Chondrocyte (in vitro differentiated cells): ENCODE measurements at places on chromosomes 1 and 21. TPM values are rescaled to one million over a fixed set of nuclear protein-coding genes. Genes with fewer than 3 reads are reported as not detected.

Gene IL19
- not detected in 3 replicates for total RNA-seq

DNA sequence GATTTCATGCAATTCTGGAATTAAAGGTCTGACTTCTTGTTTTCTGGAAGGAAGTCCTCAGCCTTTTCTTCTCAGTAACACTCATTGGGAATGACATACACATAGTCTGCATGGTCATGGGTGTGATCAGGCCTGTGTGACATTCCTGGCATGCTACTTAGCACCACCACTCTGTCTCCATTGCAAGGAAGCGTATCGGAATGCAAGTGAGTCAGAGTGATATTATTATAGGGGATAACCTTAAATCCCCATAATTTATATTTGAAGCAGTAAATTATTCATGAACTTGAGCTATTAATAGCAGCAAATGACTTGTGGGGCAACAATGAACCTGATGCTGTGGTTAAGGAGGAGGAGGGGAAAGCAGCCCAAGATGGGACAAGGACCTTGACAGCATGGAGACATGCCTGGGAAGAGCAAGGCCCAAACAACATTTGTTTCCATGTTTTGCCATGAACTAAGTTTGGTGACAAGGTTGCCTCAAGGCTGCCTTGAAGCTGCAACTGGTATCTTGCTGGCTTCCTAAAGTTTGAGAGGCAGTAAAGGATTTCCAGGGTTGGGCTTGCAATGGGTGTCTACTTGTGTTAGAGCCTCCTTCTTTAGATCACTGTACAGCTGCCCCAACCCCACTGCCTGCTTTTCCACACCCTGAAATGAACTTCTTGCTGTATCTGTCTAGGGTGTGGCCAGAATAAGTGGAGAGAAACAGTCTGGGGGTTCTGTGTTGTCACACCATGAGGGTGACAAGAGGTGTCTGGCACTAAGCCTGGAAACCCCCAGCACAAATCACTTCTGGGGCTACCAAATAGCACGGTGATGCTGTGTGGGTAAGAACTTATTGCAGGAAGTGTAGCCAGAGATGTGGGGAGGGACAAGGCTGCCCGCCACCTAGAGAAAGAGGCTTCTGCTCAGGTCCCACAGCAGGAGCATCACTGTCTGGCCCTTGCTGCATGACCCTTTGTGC is 4.6 kb downstream of the MAB21L3 start:
- peaks cover 13% of the 10 kb centered on the region for H3K4me1 ChIP-seq
- no peaks in the 10 kb centered on the region for H3K27me3 ChIP-seq
- no peak for DNase-seq
- peak overlapping the region; percentile 60 for H3K27ac ChIP-seq

Gene ATAD3C
- total RNA-seq, result 0.75 to 1.4 TPM (median 1.3 TPM) in 3 replicates

GRCh38 chr1:199123615-199124014 is 484.8 kb downstream of the PTPRC start:
- H3K27ac ChIP-seq, result no peak overlapping the region
- H3K36me3 ChIP-seq, result no peaks in the 10 kb centered on the region
- no peaks in the 10 kb centered on the region for H3K27me3 ChIP-seq
- H3K4me3 ChIP-seq, result no peak overlapping the region
- DNase-seq, result no peak
- no peaks in the 10 kb centered on the region for H3K4me1 ChIP-seq

Gene NUDC
- total RNA-seq, result 44.4 to 53.7 TPM (median 45.8 TPM) in 3 replicates

GRCh38 chr21:36425286-36425685 is 40.1 kb downstream of the CHAF1B start:
- peak; percentile 48 for DNase-seq
- no peaks in the 10 kb centered on the region for H3K27me3 ChIP-seq
- H3K4me3 ChIP-seq, result no peak overlapping the region
- no peak overlapping the region for H3K27ac ChIP-seq
- no peaks in the 10 kb centered on the region for H3K36me3 ChIP-seq
- peaks cover 27% of the 10 kb centered on the region for H3K4me1 ChIP-seq

DNA sequence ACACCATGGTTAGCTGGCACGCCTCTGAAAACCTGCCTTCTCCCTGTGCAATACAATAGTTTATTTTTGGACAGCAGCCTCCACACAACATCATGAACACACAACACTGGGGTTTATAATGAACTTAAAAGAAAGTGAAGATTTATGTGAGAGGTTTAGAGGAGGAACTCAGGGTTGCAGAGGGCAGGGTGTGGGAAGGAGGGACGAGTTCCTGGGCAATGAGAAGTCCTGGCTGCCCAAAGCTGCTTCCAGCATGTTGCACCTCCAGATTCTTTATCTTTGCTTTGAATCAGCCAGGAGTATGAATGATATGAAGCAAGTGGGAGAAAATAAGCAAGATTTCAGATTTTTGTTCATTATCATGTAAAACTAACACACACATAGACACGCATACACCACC is 11.3 kb upstream of the LRRC8D start:
- DNase-seq, result no peak
- no peaks in the 10 kb centered on the region for H3K4me1 ChIP-seq
- no peak overlapping the region for H3K4me3 ChIP-seq

Gene FAM76A
- total RNA-seq, result 12.7 to 15.1 TPM (median 13.6 TPM) in 3 replicates

DNA sequence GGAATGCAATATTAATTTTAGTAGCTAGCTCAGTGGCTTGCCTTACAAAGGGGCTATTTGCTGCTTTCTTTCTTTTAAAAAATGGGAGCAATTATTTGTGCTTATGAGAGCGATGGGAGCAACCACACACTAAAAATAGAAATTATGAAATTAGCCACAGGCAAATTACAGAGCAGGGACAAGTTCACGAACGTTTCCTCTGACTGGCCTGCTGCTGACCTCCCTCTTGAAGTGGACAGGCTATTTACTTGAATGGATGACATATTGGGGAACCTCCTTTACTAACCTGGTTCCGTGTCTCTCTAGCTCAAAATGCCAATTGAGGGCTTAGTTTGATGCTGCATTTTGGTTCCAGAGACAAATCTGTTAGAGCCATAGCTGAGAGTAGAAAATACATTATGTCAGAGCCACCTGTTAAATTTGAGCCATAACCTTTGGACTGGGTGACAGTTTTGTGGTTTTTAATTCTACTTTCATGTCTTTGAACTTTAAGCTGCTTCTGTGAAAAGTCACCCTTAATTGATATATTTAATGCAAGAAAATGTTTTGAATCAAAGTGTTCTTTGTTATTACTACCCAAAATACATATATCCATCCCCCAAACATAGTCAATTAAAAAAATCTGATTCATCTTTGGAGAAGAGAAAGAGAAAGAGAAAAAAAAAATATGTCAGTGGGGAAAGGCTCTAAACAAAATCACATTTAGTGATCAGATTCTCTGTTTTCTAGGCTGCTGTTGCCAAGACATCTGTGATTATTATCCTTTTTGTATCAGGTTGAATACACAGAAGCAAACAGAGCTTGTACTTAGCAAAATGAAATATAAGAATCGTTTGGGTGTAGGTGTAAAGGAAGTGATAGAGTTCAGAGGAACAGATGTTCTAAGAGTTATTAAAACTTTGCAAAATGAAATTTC is 351.9 kb downstream of the ADGRL2 start:
- no peaks in the 10 kb centered on the region for H3K36me3 ChIP-seq
- no peaks in the 10 kb centered on the region for H3K27me3 ChIP-seq
- H3K4me1 ChIP-seq, result peaks cover 24% of the 10 kb centered on the region
- H3K27ac ChIP-seq, result peak overlapping the region; percentile 52
- DNase-seq, result no peak

Gene DENND2C
- 3.0 to 3.8 TPM (median 3.3 TPM) in 3 replicates for total RNA-seq

- H3K4me3 ChIP-seq, result peak within 1 kb of the TSS; percentile 81
- no peaks in the 10 kb centered on the region for H3K36me3 ChIP-seq
- H3K27ac ChIP-seq, result peak within 1 kb of the TSS; percentile 83
Measured at GRCh38 chr1:103108376-103109150, at the start of gene COL11A1. COL11A1 (minus strand) TSS chr1:103108522; CDS start chr1:103108178, 344 bp downstream.

- DNase-seq, result no peak
- H3K27me3 ChIP-seq, result no peaks in the 10 kb centered on the region
- peak overlapping the region; percentile 39 for H3K27ac ChIP-seq
- H3K36me3 ChIP-seq, result peaks cover 12% of the 10 kb centered on the region
- H3K4me3 ChIP-seq, result no peak overlapping the region
Measured at GRCh38 chr1:21707086-21707840, 38.1 kb upstream of the RAP1GAP start.

DNA sequence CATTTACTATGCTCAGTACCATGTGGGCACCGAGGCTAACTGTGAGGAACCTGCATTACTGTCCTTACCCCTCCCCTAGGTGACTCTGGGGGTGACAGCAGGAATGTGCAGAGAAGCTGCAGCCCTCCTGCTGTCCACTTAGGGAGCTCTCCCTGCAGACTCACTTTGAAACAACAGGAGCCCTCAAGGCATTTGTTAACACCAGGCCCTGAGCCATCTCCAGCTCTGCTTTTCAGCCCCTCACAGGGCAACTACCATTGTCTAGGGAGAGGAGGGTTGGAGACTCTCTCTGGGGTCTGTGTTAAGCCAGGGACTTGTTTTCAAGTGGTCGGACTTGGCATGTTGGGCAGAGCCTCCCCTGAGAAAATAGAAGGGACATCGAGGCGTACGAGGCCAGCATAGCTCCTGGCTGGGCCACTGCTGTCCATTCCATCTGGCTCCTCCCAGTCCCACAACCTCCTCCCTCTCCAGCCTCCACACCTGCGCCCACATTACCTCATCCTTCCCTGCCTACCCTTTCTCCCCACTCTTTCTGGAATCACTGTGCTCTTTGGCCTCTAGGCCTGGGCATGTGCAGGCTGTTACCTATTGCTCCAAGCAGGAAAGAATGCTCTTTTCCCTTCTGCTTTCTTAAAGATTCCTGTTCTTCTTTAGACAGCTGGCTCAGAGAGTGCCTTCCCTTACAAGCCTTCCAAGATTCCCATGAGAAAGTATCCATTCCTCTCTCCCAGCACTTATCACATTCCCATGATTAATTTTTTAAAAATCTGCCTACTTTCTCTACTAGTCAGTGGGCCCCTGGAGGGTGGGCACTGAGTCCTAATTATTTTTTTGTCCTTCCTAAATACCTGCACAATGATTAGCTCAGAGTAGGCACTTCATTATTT is 102.7 kb upstream of the GCLM start:
- no peaks in the 10 kb centered on the region for H3K36me3 ChIP-seq
- H3K4me1 ChIP-seq, result peaks cover 12% of the 10 kb centered on the region
- H3K27me3 ChIP-seq, result peaks cover 2% of the 10 kb centered on the region

GRCh38 chr1:212247179-212247721 is 38.0 kb upstream of the PPP2R5A start:
- peaks cover 4% of the 10 kb centered on the region for H3K27me3 ChIP-seq
- H3K27ac ChIP-seq, result peak overlapping the region; percentile 65
- no peaks in the 10 kb centered on the region for H3K36me3 ChIP-seq
- DNase-seq, result no peak
- H3K4me3 ChIP-seq, result peak overlapping the region; percentile 10

- H3K36me3 ChIP-seq, result no peaks in the 10 kb centered on the region
- H3K27me3 ChIP-seq, result no peaks in the 10 kb centered on the region
- DNase-seq, result no peak
- H3K4me1 ChIP-seq, result peaks cover 5% of the 10 kb centered on the region
- no peak overlapping the region for H3K27ac ChIP-seq
Measured at GRCh38 chr1:10663678-10664035, 132.8 kb downstream of the CASZ1 start.

DNA sequence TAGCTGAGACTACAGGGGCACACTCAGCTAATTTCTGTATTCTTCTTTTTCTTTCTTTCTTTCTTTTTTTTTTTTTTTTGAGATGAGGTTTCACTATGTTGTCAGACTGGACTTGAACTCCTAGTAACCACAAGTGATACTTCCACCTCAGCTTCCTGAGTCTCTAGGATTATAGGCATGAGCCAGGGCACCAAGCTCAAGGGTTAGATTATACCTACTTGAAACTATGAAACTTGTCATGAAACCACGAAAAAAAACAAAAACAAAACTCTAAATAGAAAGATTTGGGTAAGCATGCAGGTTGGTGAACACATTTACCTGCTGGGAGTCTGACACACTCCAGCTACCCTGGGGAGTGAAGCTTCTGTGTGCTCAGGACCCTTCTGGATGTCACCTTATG is 2250.4 kb downstream of the MRPL39 start:
- no peak overlapping the region for H3K4me3 ChIP-seq
- no peak for DNase-seq
- no peak overlapping the region for H3K27ac ChIP-seq

Gene AADACL3
- total RNA-seq, result not detected in 3 replicates

- H3K4me1 ChIP-seq, result peaks cover 46% of the 10 kb centered on the region
- no peak overlapping the region for H3K27ac ChIP-seq
- no peak overlapping the region for H3K4me3 ChIP-seq
- no peaks in the 10 kb centered on the region for H3K27me3 ChIP-seq
- no peak for DNase-seq
- H3K36me3 ChIP-seq, result peaks cover 6% of the 10 kb centered on the region
Measured at GRCh38 chr1:208131621-208132286, 112.4 kb downstream of the PLXNA2 start.

DNA sequence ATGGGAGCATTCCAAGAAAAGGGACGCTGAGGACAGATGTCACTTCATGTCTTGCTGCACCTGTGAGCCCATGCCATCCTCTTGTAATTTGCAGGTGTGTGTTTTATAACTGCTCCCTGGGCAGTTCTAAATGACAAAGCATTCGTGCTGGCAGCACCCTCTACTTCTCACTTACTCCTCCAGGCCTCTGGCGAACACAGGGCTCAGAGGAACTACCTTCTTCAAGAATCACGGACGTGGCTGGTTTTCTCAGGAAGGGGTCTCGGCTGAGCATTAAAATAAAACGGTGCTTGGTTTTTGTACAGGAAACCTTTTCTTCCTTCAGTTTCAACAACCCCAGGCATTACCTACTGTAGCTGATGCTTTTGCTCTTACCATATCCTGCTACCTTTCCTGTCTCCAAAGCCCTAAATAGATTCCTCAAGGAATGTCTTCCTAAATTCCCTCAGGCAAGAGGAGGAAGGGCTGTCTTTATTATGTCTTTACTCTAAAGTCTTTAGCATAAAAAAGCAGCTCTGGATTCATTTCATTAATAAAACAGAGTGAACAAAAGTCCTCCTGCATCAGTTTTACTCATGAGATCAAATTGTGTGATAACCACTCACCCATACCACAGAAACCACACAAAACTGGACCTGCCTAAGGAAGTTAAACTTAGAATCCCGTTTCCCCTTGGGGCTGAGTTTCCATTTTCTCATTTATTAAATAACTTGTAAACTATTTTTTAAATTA is 79.0 kb upstream of the MAP10 start:
- no peak overlapping the region for H3K27ac ChIP-seq
- no peak overlapping the region for H3K4me3 ChIP-seq
- no peak for DNase-seq
- no peaks in the 10 kb centered on the region for H3K4me1 ChIP-seq

DNA sequence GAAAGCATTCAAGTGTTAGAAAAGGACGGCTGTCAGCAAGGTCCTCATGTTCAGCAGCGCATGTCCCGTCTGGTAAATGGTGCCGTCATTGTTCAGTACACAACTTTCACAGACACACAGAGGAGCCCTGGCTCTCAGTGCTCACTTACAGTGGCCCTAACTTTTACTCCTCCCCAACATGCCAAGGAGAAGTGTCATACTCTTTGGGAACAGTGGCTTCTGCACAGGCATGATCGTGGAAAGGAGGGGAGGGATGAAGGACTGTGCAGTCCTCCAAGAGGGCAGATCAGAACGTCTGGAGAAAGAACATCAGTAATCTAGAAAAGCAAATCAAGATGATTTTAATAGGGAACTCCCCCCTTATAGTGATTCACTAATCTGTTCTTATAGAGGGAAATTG is 3.8 kb upstream of the GRHL3 start:
- no peak overlapping the region for H3K4me3 ChIP-seq
- H3K27ac ChIP-seq, result no peak overlapping the region
- H3K4me1 ChIP-seq, result peaks cover 20% of the 10 kb centered on the region
- H3K27me3 ChIP-seq, result peaks cover 19% of the 10 kb centered on the region
- DNase-seq, result no peak
- no peaks in the 10 kb centered on the region for H3K36me3 ChIP-seq
